Stimulated activated CD4-positive, alpha-beta T cell treated with anti-CD3 and anti-CD28 coated beads, Interleukin-15, amount 100 ng/mL, for 24 hours (primary cell): ENCODE measurements at places on chromosomes 16 and 17.
A peak's percentile ranks its signal among the peaks of the same experiment; 100 is the strongest.

DNA sequence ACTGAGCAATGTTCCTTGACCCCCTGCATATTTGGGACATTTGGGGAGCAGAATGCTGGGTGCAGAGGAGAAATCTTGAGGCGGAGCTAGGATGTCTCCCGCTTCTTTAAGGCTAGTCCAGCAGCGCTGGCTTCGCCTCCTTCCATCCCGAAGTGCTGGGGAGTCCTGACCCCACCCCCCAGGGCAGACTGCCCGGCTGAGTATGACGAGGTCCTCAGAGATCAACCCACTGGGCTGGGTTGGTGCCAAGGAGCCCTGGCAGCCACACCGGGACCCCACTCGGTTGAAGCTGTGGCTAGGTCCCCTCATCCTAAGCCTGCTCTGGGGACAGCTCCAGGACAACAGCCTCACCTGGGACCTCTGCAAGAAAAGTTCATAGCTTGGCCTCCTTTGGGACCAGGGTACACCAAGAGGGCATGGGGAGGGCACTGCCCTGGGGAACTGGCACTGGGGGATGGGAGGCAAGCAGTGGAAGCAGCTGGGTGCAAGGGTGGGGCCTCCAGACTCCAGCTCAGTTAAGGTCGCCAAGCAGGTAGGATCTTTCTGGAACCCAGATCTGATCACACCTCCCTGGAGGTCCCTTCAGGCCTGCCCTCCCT is 11.0 kb downstream of the RHBDF2 start:
- DNase-seq, result no peak

DNA sequence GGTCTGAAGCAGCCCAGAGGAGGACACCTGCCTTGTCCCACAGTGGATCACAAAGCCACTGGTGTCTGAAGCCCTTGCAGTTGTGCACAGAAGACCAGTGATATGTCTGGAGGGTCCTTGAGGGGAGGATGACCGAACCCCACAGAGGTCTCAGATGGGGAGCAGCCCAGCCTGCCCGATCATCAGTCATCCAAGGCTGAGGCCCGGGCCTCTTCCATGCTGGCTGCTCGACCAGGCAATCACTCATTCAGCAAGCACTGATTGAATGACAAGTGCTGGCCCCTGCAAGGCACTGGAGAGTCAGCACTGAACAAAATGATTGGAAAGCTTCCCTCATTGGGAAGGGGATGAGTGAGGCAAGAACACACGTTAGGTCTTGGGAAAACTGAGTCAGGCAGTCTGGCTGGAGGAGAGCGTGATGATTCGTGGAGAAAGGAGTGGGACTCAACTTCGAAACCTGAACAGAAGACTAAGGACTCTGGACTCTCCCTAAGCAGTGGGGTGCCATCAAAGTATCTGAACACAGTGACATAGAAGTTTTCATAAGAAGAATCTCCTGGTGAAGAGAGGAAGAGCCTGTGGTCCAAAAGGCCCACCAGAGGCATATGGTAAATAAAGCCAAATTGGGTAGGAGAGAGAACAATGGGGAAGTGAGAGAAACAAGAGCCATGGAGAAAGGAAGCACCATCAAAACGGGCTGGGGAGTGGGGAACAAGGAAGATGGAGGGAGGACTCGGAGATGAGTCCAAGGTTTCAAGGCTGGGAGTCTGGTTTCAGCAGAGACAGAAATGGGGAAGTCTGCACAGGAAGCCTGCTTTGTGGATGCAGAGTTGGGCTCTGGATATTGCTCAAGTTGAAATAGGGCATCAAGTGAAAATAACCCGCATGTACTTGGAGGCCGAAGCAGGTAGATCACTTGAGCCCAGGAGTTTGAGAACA is 10.2 kb downstream of the PIK3R5 start:
- no peak for DNase-seq

DNA sequence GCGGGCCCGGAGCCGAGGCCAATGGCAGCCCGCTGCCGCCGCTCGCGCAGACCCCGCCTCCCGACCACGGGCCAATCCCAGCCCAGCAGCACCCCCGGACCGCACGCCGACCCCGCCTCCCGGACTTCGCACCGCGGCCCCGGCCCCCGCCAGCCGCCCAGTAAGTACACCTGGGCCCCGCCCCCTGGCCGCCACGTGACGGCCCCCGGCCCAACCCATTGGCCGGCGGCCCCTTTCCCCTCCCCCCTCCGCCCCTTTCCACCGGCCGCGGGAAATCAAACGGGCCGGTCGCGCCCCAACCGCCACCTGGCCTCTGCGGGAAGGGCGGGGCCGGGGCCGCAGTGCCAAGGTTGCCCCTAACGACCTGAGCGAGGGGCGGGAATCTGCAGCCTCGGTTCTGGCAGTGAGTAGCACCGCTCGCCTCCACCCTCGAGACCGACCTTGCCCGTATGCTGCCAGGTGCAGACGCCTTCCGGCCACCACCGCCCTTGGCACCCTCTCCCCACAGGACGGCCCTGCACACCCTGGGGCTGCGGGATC is at the start of gene YBX2:
Gene YBX2 (minus strand): TSS at position 26 of the 540 bp plus-strand sequence. CDS start 139 bp downstream, outside the sequence.
- peak; percentile 87 for DNase-seq

DNA sequence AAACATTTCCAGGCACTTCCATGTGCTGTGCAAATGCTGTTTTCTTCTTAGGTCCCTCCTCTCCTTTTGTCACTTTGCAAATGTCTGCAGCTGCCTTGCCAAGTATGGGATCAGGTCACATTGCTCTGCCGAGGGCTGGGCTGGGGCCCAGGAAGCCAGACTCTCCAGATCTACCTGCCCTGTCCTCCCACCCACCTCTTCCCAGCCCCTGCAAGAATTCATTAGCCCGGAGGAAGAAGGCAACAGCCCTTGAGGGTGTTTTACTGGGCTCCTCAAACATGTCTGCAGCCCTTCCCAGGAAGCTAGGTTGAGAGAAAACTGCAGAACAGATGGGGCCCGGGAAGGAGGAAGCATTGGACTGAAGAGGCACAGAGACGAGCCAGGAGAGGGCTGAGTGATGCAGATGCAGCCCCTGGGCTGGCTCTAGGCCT is 47.1 kb downstream of the WSB1 start:
- DNase-seq, result no peak

DNA sequence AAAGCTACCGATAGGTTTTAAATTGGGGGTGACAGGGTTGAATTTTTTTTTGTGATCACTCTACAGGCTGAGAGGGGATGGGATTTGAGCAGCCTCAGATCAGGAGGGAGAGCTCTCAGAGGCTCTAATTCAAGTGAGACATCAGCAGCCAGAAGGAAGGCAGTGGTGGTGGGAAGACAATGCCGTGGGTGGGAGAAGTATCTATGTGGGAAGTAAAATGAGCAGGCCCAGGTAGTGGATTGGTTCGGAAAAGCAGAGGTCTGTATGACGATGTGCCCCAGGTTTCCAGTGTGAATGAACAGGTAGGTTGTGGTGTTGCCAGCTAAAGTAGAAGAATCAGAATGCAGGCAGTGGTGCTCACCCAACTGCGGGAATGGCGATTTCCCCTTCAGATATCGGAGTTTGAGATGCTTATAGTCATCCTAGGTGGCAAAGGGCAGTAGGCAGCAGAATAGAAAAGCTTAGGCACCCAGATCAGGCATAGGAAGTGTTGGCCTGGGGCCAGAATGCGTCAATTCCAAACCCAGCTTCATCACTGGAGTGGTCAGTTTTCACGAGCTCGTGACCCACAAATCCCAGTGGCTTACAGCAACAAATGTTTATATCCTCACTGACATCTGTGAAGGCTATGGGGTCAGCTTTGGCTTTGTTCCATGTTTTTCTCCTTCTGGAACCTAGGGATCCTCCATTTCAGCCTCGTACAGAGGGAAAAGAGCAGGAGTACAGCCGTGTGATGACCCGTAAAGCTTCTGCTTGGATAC is 24.0 kb downstream of the MEOX1 start:
- DNase-seq, result no peak

GRCh38 chr16:50253514-50253910 is 12.8 kb upstream of the ADCY7 start:
- no peak for DNase-seq

DNA sequence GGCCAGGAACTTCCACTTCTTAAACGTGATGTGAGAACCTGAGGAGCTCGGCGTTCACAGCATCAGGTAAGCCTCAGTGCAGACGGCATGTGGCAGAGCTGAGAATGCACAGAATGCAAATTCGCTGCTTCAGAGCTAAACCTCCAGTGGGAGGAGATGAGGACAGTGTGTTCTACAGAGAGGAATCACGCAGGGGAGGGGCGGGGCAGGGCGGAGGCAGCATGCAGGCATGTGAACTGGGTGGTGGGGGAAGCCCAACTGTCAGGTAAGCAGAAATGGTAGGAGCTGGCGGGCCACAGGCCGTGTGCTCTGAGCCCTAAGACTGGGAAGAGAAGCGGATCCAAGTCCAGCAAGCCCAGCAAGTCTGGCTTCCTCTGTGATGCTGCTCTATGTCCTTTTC is 94.7 kb downstream of the ZNF778 start:
- DNase-seq, result no peak

DNA sequence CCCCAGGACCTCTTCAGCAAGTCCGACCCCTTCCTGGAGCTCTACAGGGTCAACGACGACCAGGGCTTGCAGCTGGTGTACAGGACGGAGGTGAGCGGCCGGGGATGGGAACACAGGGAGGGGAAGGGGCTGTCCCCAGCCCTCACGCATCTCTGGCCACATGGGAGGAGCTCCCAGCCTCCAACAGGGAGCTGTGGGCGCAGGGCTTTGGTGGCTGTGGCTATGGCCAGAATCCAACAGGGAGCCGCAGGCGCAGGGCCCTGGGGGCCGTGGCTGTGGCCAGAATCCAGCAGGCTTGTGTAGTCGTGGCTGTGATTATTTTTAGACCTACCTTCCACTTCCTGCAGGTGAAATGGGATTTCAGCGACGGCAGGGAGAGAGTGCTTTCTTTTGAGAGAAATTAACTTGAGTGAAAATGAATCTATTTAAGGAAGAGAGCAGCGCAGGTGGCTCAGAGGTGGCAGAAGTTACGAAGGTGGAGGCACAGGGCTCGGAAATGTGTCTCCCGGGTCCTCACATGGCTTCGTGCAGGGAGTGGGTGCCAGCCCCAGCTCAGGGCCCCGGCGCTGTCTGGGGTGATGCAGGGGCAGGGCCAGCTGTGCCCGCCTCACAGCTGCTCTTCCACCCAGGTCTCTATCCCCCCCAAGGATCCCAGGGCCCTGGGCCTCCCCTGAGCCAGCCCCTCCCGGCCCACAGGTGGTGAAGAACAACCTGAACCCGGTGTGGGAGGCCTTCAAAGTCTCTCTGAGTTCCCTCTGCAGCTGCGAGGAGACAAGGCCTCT is 9.4 kb downstream of the CPNE7 start:
- DNase-seq, result no peak
